ENCODE measurements at places on chromosomes 12 and 14.

GRCh38 chr14:69346710-69347109 lies 51.4 kb downstream of the ERH start:
- no peak for DNase-seq

GRCh38 chr14:97994020-97994531 lies 1196.9 kb downstream of the VRK1 start:
- no peak for DNase-seq

GRCh38 chr14:96130854-96131253 lies 73.8 kb upstream of the BDKRB2 start:
- no peak for DNase-seq

GRCh38 chr12:116142936-116143898 lies 134.3 kb downstream of the MED13L start:
- peak; percentile 34 for DNase-seq

DNA sequence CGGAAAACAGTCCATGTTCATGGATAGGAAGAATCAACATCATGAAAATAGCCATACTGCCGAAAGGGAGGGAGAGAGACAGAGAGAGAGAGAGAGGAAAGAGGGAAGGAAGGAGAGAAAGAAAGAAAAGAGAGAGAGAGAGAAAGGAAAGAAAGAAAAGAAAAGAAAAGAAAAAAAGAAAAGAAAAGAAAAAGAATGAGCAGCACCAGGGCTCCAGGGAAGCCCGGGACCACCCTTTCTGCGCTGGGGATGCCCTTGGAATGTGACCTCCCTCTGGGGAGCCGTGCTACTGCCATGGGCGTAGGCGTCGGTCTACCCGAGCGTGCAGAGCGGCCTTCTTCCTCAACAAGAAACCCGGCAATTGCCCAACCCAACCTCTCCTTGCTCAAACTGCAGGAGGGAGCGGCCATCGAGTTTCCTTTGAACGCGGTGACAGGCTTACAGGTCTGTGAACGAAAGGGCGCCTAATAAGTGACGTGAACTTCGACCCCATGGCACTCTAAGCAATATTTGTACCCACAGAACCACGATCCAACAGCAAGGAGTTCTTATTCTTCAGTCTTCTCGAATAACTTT lies 16.9 kb downstream of the OR6S1 start:
- no peak for DNase-seq

- DNase-seq: no peak
Observed at GRCh38 chr14:55603401-55603953, 23.5 kb downstream of the KTN1 start.

DNA sequence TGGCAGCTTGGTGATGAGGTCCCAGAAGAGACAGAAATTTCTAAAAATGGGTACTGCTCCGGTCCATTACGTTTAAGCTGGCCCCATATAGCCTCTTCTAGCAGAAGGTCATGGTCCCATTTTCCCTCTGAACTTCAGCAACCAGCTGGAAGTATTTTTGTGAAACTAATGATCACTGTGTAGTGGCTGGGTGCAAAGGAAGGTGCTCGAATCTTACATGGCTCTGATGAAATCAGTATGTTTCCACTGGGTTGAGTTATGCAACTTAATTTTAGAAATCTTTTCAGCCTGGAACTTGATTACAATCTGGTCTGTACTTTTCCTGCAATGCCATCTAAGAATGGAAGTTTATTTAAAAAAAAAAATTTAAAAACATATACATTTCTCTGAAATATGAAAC lies 228.5 kb downstream of the FOXN3 start:
- DNase-seq: no peak

GRCh38 chr14:90697577-90698206 lies 118.5 kb downstream of the TTC7B start:
- DNase-seq: peak; percentile 63

- DNase-seq: no peak
Observed at GRCh38 chr12:26461776-26462175, 266.4 kb downstream of the SSPN start.

DNA sequence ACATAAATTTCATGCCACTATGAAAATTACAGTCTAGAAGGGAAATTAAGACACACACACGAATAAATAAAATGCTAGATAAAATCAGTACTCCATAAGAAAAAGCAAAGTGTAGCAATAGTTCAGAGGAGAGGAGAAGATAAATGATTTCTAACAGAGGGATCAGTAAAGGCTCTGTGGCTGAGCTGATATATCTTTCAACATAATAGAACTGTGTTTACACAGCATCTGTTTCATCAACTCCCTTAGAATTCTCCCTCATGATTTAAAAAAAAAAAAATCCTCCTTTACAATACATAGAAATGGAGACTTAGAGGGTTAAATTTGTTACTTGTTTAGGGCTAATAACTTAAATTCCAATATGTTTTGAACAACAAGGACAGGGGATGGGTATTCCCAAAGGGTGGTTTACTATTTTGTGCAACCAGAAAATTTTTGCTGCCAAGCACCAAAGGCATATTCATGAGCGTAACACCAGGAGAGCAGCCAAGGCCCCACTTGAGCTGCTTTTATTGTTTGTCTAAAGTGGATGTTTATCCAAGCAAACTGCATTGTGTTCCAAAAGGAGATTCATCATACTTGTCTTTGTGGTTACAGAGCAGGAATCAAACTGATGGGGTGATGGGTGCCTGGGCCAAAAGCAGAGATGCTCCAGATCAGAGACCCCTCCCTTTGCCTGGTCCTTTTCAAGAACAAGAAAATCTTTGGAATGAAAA lies 162.7 kb downstream of the BMP4 start:
- DNase-seq: no peak
